ENCODE measurements at places on chromosomes 3 and 15. TPM values are rescaled to one million over a fixed set of nuclear protein-coding genes. Genes with fewer than 3 reads are reported as not detected.
A peak's percentile ranks its signal among the peaks of the same experiment; 100 is the strongest.

MINDY2 gene
- total RNA-seq, result 22.0 TPM

GRCh38 chr3:123749711-123750110 lies 134.4 kb downstream of the MYLK start:
- DNase-seq, result no peak

- DNase-seq, result no peak
Measured at GRCh38 chr3:194512895-194513601, 26.2 kb upstream of the ATP13A3 start.

EXD1 gene
- total RNA-seq, result not detected

DNA sequence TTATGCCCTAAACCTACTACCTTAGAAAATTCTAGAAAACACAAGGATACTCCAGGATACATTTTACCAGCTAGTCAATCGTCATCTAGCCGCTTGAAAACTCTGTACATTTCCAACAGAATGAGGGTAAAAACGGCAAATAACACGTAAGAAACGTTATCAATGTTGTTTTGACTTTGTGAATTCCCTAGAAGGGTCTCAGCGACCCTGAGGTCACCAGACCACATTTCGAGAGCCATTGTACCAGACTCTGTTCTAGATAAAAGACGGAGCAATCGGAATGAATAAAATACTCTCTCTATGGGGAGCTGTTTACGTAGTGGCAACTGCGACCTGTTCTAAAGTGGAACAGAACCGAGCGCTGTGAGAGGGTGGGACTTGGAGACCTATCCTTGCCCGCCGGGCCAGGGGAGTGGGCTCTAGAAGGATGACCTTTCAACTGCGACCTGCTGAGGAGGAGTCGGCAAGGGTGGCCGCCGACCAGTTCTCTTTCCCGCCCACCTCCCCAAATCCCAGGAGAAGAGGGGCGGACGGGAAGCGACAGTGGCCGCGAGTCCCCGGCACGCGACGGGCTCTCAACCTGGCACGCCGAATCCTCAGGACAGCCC lies 778 bp upstream of the AP4E1 start:
- peak; percentile 4 for DNase-seq

- no peak for DNase-seq
Measured at GRCh38 chr3:152968388-152969024, 133.6 kb downstream of the P2RY1 start.

- DNase-seq, result no peak
Measured at GRCh38 chr3:50160561-50160983, 5.4 kb downstream of the SEMA3F start.

GRCh38 chr3:140597792-140598191 lies 80.1 kb upstream of the TRIM42 start:
- DNase-seq, result no peak

- no peak for DNase-seq
Measured at GRCh38 chr15:67067930-67068551, 2.6 kb downstream of the SMAD3 start.

- DNase-seq, result no peak
Measured at GRCh38 chr3:55780913-55781312, 293.8 kb upstream of the WNT5A start.

GRCh38 chr15:31269816-31270575 lies 56.6 kb upstream of the KLF13 start:
- DNase-seq, result peak; percentile 4

- no peak for DNase-seq
Measured at GRCh38 chr3:98877132-98877531, 24.4 kb downstream of the DCBLD2 start.

GRIP2 gene
- 12.6 TPM for total RNA-seq

DNA sequence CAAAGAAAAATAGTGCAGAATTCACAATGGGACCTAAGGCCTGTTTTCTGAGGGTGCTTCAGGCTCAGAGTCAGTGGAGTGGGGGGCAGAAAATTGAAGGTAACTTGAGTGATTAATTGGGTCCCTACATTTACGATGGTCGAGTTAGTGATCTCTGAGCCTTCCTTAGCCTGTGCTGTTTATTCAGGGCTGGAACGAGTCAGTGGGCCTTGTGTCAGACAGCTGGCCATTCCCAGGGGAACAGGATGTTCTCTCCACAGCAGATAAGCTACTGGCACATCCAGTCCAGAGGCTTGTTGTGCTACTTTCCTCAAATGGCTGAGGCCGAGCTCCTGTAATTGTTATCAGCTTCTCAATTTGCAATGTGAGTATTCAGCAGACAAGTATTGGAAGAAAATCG lies 29.2 kb upstream of the CNTN3 start:
- DNase-seq, result peak; percentile 74

OIP5 gene
- total RNA-seq, result 7.8 TPM

DNA sequence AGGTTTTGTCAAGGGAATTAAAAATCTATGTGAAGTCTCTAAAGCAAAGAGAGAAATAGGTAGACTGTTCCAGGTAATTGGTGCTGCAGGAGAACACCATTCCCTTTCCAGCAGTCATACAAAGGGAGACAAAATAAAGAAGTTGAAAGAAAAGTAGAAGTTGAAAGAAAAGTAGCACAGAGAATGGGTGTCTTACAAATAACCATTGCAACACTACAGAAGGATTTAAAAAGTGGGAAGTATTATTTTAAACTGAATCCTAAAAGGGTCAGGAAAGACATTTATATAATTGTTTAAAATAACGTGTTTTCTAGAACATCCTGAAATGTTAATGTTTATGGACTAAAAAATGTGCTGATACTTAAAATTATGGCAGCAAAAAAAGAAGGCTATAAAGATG lies 223.8 kb downstream of the RSRC1 start:
- no peak for DNase-seq

DNA sequence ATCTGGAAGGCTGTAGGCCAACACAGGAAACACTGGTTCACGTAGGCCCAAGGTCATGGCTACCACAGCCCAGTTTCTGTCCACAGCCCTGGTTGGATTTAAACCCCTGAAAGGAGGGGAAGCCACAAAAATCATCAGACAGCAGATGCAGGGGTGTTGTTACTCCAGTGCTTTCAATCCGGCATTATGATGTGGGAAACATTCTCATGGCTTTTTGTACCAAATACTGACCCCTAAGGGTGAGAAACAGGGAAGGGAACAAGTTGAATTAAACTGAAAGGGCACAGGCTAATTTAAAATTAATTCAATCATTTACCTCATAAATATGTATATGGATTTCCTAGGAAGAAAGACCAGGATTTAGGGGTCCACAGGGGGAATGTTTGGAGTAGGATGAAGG lies 375.6 kb downstream of the CTNNB1 start:
- no peak for DNase-seq

DNA sequence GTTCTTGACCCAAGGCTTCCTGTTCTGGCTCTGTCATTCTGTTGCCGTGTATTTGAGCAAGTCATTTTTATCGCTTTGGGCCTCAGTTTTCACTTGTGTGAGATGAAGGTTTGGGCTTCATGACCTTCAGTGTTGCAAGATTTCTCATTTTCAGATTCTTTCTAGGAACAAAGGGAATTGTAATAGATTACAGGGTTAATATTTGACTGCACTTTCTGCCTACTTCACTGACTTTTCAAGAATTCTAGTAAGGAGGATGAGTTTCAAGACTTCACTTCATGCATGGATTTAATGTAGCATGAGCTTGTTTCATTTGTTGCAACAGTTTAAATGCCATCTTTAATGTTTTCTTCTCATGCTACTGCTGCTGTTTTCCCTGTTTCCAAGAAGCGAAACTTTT lies 226.5 kb downstream of the NLGN1 start:
- no peak for DNase-seq

ZMAT3 gene
- 9.7 TPM for total RNA-seq

DNA sequence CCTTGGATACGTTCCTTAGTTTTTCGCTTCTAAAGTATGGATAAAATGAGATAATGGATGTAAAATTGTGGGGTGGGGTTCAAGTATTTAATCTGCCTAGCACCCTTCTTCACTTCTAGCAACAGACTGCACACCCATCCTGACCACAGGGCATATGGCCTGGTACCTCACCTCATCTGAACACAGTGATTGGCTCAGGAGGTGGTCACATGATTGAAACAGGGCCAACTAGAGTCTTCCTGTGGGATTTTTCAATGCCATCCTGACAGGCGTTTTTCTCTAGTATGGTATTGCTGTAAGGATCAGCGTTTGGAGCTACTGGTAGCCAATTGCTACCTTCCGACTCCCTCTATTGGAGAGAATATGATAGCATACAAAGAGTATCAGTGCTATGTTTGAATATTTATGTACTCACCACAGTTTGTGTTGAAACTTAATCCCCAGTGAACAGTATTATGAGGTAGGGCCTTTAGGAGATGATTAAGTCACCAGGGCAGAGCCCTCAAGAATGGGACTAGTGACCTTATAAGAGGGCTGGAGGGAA lies 172.2 kb downstream of the PPM1L start:
- DNase-seq, result no peak

DNA sequence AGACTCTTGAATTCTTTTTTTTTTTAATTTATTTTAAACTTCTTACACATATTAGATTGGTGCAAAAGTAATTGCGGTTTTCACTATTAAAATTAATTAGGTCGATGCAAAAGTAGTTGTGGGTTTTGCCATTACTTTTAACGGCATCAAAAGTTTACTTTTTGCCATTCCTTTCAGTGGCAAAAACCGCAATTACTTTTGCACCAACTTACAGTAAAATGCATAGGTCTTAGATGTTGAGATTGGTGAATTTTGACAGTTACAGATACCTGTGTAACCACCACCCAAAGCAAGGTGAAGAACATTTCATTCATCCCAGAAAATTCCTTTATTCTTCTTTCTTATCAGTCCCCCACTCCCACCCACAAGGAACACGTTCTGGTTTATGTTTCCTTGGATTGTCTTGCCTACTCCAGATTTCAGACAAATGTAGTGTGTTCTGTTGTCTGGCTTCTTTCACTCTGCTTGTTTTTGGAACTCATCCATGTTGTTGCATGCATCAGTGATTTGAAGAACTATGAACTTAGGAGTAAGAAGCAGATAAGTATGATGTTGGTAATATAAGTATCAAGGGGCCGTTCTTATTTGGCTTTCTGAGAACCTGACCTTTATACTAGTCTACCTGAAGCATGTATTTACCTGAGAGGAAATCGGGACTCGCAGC lies 198.4 kb upstream of the UBE2E1 start:
- no peak for DNase-seq

GRCh38 chr3:138781012-138781470 lies 53.7 kb downstream of the PIK3CB start:
- no peak for DNase-seq

ASB14 gene
- 3.4 TPM for total RNA-seq

GRCh38 chr15:52121896-52122295 lies 9.3 kb upstream of the BCL2L10 start:
- DNase-seq, result no peak

DNA sequence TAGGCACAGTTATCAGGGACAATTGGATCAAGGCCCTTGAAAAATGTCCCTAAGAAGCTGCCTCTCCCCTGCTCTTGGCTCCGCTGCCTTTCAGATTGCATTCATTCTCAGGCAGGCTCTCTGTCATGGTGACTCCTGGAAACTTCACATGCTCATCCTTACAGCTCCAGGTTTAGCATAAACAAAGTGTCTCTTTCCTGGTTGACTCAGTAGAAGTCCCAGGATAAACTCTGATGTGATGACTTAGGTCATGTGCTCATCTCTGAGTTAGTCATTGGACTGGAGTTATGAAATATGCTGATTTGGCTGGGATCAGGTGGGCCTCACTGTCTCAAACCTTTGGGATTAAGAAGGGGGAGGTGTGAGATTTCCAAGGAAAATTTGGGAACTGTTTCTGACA lies 243.8 kb downstream of the ZNF621 start:
- no peak for DNase-seq

DNA sequence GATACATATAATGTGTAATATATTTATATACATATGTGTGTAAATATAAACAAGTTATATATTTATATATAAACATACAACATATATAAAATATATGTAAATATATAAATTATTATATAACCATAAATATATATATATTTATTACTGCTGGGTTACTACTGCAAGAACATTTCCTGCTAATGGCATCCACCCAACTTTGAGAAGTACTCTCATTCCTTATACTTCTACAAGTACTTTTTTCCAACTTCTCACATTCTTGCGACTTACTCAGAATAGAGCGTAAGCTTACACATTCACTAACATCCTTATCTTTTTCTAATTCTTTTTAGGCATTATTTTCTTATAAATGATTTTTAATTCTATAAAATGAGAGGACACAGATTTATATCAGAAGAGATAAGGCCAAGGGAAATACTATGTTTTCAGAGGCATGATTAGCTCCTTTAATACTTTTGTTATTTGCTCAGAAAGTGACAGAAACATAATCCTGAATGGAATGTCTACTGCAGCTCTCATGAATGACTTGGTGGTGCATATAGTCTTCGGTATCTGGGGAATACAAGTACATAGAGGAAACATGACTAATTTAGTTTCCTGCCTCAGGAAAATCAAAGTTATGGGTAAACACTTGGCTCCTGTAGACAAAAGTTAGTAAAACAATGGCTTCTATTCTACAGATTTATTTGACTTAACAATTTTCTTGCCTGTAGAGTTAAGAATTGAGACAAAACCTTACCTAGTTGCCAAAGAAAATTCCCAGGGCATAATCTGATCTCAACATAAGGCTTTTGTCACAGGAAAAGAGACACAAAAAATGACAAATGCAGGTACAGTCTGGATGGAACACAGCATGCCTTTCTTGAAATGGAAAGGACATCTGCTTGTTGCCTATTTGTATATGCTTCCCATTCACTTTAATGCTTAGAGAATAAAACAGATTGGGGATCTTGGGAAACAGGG lies 453.9 kb downstream of the SQOR start:
- DNase-seq, result no peak

GRCh38 chr15:31306426-31307269 lies 20.0 kb upstream of the KLF13 start:
- peak; percentile 10 for DNase-seq

CCDC13 gene
- 0.89 TPM for total RNA-seq

CCRL2 gene
- total RNA-seq, result 0.97 TPM

CYFIP1 gene
- total RNA-seq, result 52.6 TPM

- DNase-seq, result no peak
Measured at GRCh38 chr3:114551770-114552526, 258.1 kb downstream of the TIGIT start.

GRCh38 chr15:45670511-45670910 lies 35.7 kb downstream of the SQOR start:
- DNase-seq, result no peak

TEX55 gene
- not detected for total RNA-seq

DNA sequence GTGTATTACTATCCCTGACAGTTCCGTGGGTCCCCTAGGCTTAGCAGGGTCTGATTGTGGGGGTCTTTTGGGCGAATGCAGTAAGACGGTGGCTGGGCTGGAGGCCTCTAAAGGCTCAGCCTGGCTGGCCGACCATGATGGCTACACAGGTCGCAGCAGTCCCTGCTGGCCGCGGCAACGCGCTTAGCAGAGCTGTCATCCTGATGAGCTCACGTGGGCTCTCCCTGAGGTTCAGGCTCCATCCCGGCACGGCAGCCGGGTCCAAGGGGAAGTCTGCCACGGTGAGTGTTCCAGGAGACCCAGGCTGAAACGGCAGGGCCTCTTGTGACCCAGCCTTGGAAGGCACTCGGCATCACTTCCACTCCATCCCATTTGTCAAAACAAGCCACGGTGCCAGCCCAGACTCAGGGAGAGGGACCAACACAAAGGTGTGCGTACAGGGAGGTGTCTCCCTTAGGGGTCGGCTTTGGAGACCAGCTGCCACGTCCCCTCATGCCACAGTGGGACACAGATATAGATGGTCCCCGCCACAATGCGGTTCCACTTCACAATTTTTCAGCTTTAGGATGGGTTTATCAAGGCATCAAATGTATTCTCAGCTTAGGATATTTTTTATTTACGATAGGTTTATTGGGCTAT lies 101.8 kb downstream of the XXYLT1 start:
- DNase-seq, result no peak

EBLN2 gene
- total RNA-seq, result 0.95 TPM

KBTBD13 gene
- total RNA-seq, result 1.4 TPM

VIPR1 gene
- total RNA-seq, result 1.7 TPM

MOBP gene
- total RNA-seq, result not detected

GRCh38 chr15:69132977-69133861 lies 27.2 kb upstream of the GLCE start:
- no peak for DNase-seq
